ENCODE measurements at places on chromosomes 13 and 19.

DNA sequence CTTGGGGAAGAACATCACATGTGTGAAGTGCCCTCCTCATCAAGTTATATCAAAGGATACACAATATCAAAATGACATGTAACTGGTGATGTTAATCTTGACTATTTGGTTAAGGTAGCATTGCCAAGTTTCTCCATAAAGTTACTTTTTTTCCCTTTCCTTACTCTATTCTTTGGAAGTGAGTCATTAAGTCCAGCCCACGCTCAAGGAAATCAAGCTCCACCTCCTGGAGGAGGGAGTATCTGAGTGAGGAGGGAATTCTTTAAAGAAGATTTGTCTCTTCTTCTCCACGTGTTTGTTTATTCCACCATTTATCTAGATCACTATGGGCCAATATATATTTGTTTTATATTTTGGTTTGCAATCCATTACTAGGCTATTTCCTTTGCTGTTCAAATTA, 33.6 kb upstream of the FNDC3A start:
- H3K36me3 ChIP-seq = no peaks in the 10 kb centered on the region
- H3K27ac ChIP-seq = no peak overlapping the region
- no peak overlapping the region for H3K4me3 ChIP-seq
- no peaks in the 10 kb centered on the region for H3K4me1 ChIP-seq
- no peak for DNase-seq

- H3K4me1 ChIP-seq = peaks cover 12% of the 10 kb centered on the region
- H3K27me3 ChIP-seq = no peaks in the 10 kb centered on the region
- H3K27ac ChIP-seq = no peak overlapping the region
- H3K36me3 ChIP-seq = no peaks in the 10 kb centered on the region
Measured at GRCh38 chr13:43390619-43391018, 367.2 kb downstream of the DNAJC15 start.

GRCh38 chr19:15404097-15404779, 14.6 kb downstream of the AKAP8L start:
- DNase-seq = peak; percentile 84
- H3K4me1 ChIP-seq = peaks cover 80% of the 10 kb centered on the region
- H3K27me3 ChIP-seq = no peaks in the 10 kb centered on the region
- peak overlapping the region; percentile 64 for H3K27ac ChIP-seq

DNA sequence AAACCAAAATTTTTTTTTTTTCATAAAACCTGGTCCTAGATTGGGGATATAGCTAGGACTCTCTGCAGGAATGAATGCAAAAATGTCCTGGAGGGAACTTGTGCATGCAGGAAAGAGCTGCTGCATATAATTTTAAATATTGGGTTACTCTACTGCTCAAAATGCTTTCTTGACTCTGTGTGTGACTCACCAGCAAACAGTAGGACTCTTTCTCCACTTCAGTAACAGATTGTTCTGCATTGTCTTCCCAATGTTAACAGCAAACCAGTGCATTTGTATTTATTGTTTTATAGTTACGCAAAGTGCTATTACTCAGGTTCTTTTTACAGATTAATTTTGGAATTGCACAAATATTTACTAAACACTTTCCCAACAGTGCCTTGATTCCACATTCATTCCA, 163.7 kb upstream of the KL start:
- H3K27me3 ChIP-seq = no peaks in the 10 kb centered on the region
- H3K36me3 ChIP-seq = no peaks in the 10 kb centered on the region
- H3K4me1 ChIP-seq = no peaks in the 10 kb centered on the region
- no peak for DNase-seq
- H3K27ac ChIP-seq = no peak overlapping the region
- no peak overlapping the region for H3K4me3 ChIP-seq

- peaks cover 8% of the 10 kb centered on the region for H3K4me1 ChIP-seq
- H3K36me3 ChIP-seq = no peaks in the 10 kb centered on the region
- DNase-seq = peak; percentile 38
- H3K27me3 ChIP-seq = no peaks in the 10 kb centered on the region
Measured at GRCh38 chr19:29643361-29643935, 21.8 kb upstream of the PLEKHF1 start.

DNA sequence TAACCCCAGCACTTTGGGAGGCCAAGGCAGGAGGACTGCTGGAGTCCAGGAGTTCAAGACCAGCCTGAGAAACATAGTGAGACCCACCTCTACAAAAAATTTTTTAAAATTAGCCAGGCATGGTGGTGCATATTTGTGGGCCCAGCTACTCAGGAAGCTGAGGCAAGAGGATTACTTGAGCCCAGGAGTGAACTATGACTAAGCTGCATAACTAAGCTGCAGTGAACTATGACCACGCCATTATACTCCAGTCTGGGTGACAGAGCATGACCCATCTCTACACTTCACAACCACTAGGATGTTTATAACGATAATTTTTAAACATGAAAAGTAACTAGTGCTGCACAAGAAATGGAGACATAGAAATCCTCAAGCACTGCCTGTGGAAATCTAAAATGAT, 352.7 kb upstream of the SGCG start:
- no peaks in the 10 kb centered on the region for H3K36me3 ChIP-seq
- DNase-seq = no peak
- no peak overlapping the region for H3K27ac ChIP-seq
- no peaks in the 10 kb centered on the region for H3K4me1 ChIP-seq
- no peak overlapping the region for H3K4me3 ChIP-seq

GRCh38 chr19:14933506-14933905, 7.8 kb upstream of the OR7C2 start:
- H3K36me3 ChIP-seq = no peaks in the 10 kb centered on the region
- no peaks in the 10 kb centered on the region for H3K4me1 ChIP-seq
- H3K27me3 ChIP-seq = no peaks in the 10 kb centered on the region

DNA sequence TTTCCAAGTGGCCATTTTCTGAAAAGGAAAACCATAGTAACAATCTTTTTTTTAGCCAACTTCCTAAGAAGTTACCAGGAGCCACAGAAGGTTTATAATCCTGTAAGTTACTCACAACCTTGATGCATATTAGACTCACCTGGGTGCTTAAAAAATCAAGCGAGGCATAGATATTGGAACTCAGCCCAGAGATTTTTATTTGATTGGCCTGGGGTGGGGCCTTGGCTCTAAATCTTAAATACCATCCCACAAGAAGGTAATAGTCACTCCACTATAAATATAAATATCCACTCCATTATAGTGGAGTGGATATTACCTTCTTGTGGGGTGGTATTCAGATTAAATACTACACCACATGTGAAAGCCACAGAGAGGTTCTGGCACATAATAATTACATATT, 429.6 kb downstream of the RFC3 start:
- no peak for DNase-seq
- H3K4me3 ChIP-seq = no peak overlapping the region
- H3K4me1 ChIP-seq = no peaks in the 10 kb centered on the region
- no peaks in the 10 kb centered on the region for H3K27me3 ChIP-seq
- no peak overlapping the region for H3K27ac ChIP-seq

GRCh38 chr19:7619671-7620441, 9.5 kb downstream of the XAB2 start:
- DNase-seq = no peak
- H3K27ac ChIP-seq = no peak overlapping the region
- H3K27me3 ChIP-seq = no peaks in the 10 kb centered on the region
- H3K36me3 ChIP-seq = peaks cover 48% of the 10 kb centered on the region
- H3K4me3 ChIP-seq = no peak overlapping the region

- H3K27ac ChIP-seq = peak overlapping the region; percentile 91
- no peaks in the 10 kb centered on the region for H3K36me3 ChIP-seq
- no peaks in the 10 kb centered on the region for H3K27me3 ChIP-seq
- H3K4me1 ChIP-seq = no peaks in the 10 kb centered on the region
- H3K4me3 ChIP-seq = no peak overlapping the region
Measured at GRCh38 chr19:2166741-2167738, 3.3 kb downstream of the DOT1L start.

GRCh38 chr19:1592024-1592754, 476 bp downstream of the MBD3 start:
- peak; percentile 93 for DNase-seq
- H3K27ac ChIP-seq = peak overlapping the region; percentile 91
- H3K27me3 ChIP-seq = no peaks in the 10 kb centered on the region
- peaks cover 36% of the 10 kb centered on the region for H3K4me1 ChIP-seq
- peaks cover 22% of the 10 kb centered on the region for H3K36me3 ChIP-seq

- H3K27ac ChIP-seq = peak overlapping the region; percentile 100
- DNase-seq = peak; percentile 96
- no peaks in the 10 kb centered on the region for H3K27me3 ChIP-seq
- H3K4me1 ChIP-seq = no peaks in the 10 kb centered on the region
Measured at GRCh38 chr19:39397360-39398296, 6.5 kb downstream of the MED29 start.

DNA sequence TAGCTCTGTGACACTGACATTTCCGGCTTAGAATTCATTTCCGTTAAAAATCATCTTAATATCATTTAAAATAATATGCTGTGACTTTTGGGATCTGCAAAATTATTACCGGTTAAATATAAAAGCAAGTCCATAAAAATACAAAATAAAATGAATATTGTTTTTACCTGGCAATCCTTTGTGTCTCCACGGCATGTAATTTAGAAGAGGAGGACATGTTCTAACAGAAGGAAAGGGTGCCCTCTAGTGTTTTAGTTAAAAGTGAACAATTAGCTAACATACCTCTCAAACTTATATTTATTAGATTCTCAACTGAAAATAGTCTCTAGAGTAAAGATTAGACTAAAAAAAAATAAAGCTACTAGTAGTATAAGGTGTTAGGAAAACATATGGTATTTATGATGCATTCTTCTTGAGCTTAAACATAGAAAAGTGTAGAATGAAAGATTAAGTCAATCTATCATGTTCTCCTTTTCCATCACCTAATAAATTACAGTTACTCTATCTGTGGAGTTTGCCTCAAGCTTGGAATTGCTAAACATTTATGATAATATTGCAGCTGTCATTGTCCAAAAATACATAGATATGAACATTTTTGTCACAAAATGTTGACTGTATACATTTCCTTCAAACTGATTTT, 676.7 kb upstream of the SPRY2 start:
- H3K4me1 ChIP-seq = no peaks in the 10 kb centered on the region
- DNase-seq = no peak
- no peak overlapping the region for H3K4me3 ChIP-seq
- no peaks in the 10 kb centered on the region for H3K36me3 ChIP-seq
- H3K27me3 ChIP-seq = no peaks in the 10 kb centered on the region
- no peak overlapping the region for H3K27ac ChIP-seq

DNA sequence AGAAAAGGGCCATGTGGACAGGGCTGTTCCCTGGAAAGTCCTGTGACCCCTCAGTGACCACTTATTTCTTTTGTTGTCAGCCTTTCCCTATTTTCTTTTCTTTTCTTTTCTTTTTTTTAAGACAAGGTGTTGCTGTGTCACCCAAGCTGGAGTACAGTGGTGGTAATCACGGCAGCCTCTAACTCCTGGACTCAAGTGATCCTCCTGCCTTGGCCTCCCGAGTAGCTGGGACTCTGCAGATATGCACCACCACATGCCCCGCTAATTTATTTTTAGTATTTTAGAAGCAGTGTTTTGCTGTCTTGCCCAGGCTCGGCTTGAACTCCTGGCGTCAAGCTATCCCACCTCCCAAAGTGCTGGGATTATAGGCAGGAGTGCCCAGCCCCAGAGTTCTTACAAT, 1.1 kb upstream of the GPI start:
- H3K4me1 ChIP-seq = peaks cover 31% of the 10 kb centered on the region
- no peak overlapping the region for H3K4me3 ChIP-seq
- peaks cover 22% of the 10 kb centered on the region for H3K36me3 ChIP-seq

DNA sequence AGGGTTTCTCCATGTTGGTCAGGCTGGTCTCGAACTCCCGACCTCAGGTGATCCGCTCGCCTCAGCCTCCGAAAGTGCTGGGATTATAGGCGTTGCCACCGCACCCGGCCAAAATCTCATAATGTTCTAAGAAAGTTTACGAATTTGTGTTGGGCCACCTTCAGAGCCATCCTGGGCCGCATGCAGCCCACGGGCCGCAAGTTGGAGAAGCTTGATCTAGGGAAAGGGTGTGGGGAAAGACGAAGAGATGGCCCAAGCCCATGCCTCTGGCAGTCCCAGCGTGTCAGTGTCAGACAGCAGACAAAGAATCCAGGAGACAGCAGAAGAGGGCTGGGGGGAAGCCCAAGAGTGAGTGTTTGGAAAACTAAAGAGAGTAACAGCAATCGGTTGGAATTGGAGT, 17.3 kb upstream of the PNMA8C start:
- DNase-seq = no peak
- no peaks in the 10 kb centered on the region for H3K36me3 ChIP-seq
- H3K4me1 ChIP-seq = peaks cover 14% of the 10 kb centered on the region
- H3K27me3 ChIP-seq = no peaks in the 10 kb centered on the region
- no peak overlapping the region for H3K4me3 ChIP-seq
- H3K27ac ChIP-seq = no peak overlapping the region

DNA sequence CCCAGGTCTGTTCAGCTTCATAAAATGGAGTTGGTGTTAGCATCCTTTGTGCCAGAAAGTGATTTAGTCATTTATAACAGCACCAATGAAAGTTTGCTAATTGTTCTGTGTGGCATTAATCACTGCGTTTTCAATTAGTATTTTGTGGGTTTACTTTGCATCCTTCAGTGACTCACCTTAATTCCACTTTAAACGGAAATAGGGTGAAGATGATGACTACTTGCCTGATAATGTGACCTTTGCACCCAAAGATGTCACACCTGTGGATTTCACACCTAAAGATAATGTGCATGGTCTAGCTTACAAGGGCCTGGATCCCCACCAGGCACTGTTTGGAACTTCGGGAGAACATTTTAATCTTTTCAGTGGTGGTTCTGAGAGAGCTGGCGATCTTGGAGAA, 15.0 kb downstream of the GPATCH1 start:
- H3K27ac ChIP-seq = no peak overlapping the region
- no peaks in the 10 kb centered on the region for H3K27me3 ChIP-seq
- no peak for DNase-seq
- H3K36me3 ChIP-seq = peaks cover 97% of the 10 kb centered on the region

- H3K27ac ChIP-seq = no peak overlapping the region
- H3K4me3 ChIP-seq = no peak overlapping the region
- no peaks in the 10 kb centered on the region for H3K36me3 ChIP-seq
- H3K27me3 ChIP-seq = no peaks in the 10 kb centered on the region
Measured at GRCh38 chr19:12090807-12091206, 26.3 kb downstream of the ZNF844 start.

DNA sequence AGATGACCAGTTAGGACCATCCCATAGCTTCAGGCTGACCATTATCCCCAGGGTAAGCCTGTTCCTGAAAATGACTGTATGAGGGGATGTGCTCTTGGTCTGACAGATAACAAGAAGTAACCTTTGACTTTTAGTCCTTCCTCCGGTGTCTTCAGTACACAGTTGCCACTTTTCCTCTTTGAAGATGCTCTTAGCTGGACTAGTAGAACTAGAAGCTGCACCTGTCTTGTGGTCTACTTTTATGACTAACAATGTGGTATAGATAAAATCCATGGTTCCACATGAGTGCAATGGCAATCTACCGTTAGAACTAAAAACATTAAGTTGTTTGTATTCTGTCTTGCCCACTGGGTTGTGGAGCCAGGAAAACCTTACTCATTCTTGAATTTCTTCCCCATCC, 5.9 kb upstream of the RUBCNL start:
- no peak overlapping the region for H3K27ac ChIP-seq
- H3K36me3 ChIP-seq = no peaks in the 10 kb centered on the region
- H3K4me3 ChIP-seq = no peak overlapping the region
- no peak for DNase-seq

GRCh38 chr19:21611659-21612402, 106.4 kb downstream of the ZNF429 start:
- no peak overlapping the region for H3K27ac ChIP-seq
- H3K36me3 ChIP-seq = no peaks in the 10 kb centered on the region

All from sigmoid colon (tissue), 7 donors.